Kidney (tissue), 22 donors: ENCODE measurements at places on chromosomes 11 and 22. TPM values are rescaled to one million over a fixed set of nuclear protein-coding genes. Genes with fewer than 3 reads are reported as not detected.

The OSM gene
- total RNA-seq: 1.2 TPM

DNA sequence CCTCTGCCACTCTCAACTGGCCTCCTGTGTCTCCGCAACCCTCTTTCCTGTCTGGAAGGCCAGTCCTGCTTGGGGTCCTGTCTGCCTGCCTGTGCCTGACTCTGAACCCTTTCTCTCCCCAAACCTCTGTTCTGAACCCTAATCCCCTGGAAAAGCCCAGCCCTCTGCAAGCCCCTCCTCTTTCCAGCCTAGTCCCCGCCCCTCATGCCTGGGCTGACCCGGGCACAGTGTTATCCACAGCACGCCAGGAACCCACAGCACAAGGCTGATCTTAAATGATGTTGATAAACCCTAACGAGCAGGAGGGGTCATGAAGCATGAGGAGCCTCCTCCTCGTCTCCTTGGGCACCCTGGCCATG lies at the start of gene IFITM10:
IFITM10 (minus strand) TSS at position 115 of the 359 bp plus-strand sequence. CDS start 153 bp downstream, outside the sequence.
- H3K27me3 ChIP-seq: peaks cover 2% of the 10 kb centered on the region
- peaks cover 2% of the 10 kb centered on the region for H3K36me3 ChIP-seq
- peak within 1 kb of the TSS; percentile 63 for H3K27ac ChIP-seq
- no peaks in the 10 kb centered on the region for H3K4me1 ChIP-seq
- H3K4me3 ChIP-seq: peak within 1 kb of the TSS; percentile 12

- H3K27me3 ChIP-seq: no peaks in the 10 kb centered on the region
- DNase-seq: no peak
- H3K4me1 ChIP-seq: peaks cover 7% of the 10 kb centered on the region
- H3K36me3 ChIP-seq: no peaks in the 10 kb centered on the region
- no peak overlapping the region for H3K27ac ChIP-seq
Measured at GRCh38 chr11:62004473-62004872, 37.0 kb upstream of the FTH1 start.

- H3K4me3 ChIP-seq: no peak overlapping the region
- no peaks in the 10 kb centered on the region for H3K36me3 ChIP-seq
- no peaks in the 10 kb centered on the region for H3K27me3 ChIP-seq
- H3K27ac ChIP-seq: no peak overlapping the region
- no peaks in the 10 kb centered on the region for H3K4me1 ChIP-seq
Measured at GRCh38 chr11:35282221-35282882, 137.0 kb downstream of the SLC1A2 start.

The TMEM121B gene
- total RNA-seq: 1.2 TPM
